ENCODE measurements at places on chromosomes 12 and 14.

DNA sequence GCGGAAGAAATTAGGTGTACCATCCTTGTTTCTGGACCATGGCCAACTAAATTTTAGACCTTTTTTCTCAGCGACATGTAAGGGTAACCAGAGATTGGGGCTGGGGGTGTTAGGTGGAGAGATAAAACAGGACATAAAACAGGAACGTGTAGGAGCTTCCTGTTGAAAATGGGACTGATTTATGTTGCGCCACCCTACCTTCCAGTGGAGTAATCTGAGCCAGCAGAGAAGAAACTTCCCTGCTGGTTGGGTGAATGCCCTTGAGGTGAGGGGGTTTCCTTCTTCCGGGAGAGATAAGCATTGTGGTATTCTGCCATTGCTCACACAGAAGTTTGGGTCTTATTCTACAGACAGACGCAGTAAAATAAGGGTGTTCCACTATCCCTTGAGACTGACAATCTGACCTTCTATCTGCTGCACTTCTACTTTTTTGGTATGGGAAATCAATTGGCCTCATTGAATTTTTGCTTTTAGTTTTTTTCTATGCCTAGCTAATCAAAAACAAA, 417.6 kb downstream of the PCNX1 start:
- DNase-seq: no peak

DNA sequence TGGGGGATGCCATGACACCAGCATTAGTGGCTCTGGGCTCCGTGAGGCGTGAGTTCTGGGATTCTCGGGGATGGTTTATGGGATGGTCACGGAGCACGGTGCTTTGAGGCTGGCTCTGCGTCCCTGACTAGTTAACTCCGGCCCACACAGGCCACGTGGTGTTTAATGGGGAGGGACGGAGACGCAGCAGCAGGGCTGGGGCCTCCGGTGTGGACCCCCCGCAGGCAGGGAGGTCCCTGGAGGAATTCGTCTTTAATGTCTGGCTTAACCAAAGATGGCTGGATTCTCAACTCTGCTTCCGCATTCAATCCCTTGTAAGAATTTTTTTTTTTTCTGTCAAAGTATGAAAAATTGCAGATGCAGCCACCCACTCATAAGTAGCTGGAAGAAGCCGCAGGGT, 86.4 kb upstream of the RFLNA start:
- DNase-seq: no peak

GRCh38 chr12:57772429-57773322, at the start of gene EEF1AKMT3:
Gene EEF1AKMT3 (plus strand): TSS chr12:57772614. CDS start chr12:57772725, 111 bp downstream.
- DNase-seq: no peak

GRCh38 chr12:89134213-89134770, 218.0 kb downstream of the DUSP6 start:
- DNase-seq: peak; percentile 65

- DNase-seq: no peak
Observed at GRCh38 chr14:56759633-56760032, 50.6 kb downstream of the OTX2 start.

DNA sequence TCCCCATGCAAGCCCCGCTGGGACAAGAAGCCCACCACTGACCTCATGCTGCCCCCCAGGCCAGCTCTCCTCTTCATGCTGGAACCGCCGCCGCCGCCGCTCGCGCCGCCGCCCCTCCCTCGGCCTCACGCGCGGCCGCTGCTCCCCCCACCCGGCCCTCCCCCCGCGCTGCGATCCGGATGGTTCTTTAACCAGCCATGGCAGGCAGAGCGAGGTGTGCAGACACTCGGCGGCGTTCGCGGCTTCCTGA, at the start of gene DCAF5:
Gene DCAF5 (minus strand): TSS at position 218 of the 250 bp plus-strand sequence. CDS start 141 bp downstream, at position 77.
- no peak for DNase-seq

DNA sequence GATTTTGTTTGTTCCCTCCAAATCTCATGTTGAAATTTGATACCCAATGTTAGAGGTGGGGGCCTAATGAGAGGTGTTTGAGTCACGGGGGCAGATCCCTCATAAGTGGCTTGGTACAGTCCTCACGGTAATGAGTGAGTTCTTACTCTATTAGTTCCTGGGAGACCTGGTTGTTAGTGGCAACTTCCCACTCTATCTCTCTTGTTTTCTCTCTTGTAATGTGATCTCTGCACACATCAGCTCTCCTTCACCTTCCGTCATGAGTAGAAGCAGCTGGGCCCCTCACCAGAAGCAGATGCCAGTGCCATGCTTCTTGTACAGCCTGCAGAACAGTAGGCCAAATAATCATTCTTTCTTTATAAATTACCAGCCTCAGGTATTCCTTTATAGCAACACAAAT, 29.6 kb upstream of the KCNK10 start:
- DNase-seq: no peak

- no peak for DNase-seq
Observed at GRCh38 chr14:95047754-95048153, 109.6 kb downstream of the DICER1 start.

DNA sequence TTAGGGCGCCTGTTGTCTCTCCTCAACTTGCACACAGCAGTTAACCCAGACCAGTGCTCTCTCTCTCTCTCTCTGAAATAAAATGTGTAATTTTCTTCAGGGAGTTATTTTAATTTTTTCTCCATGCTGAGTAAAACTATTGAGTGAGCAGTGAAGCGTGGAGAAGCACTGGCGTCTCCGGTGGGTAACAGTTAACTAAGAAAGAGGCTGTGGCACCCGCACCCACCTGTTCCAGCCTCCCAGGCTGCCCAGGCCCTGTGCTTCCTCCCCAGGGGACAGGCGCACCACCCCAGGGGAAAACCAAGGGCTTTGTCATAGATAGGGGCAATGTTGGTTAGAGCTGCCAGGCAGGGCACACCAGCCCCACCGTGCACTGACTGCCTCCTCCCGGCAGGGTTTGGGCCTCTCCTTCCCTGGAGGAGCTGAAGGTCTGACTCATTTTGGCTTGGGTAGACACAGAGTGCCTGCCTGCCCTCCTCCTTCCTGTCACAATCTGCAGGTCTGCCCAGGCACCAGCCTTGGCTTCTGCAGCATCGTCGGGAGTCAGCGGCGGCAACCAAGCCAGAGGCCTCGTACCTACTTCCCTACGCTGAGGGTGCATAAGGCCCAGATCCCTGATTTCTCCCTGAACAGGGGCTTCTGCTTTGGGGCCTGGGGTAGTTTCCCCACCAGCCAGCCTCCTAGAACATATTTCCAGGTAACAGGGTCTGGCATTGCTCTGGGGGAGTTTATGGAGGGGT, 3.9 kb downstream of the HOXC5 start:
- no peak for DNase-seq

- no peak for DNase-seq
Observed at GRCh38 chr14:55131370-55132137, 2.5 kb downstream of the LGALS3 start.

DNA sequence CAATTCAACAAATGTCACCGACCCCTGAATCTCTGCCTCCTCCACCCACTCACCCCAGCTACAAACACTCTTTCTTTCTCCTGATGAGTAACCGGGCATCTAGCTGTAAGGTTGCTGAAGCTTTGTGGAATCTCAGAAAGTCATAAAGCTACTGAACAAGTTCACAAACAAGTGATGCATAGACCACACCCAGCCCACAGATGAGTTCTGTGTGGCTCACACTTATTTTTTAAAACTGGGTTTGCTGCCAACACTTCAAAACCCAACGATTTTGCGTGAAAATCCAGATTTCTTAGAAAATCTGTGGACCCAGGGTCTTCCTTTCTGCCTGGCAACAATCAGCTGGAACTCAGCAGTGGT, 96.1 kb downstream of the APAF1 start:
- no peak for DNase-seq
